HT-29 (cell line): ENCODE measurements at places on chromosomes 2 and 18.

GRCh38 chr2:64300066-64300465 is 153.9 kb upstream of the LGALSL start:
- no peak for DNase-seq

- DNase-seq: no peak
Observed at GRCh38 chr18:2534906-2535305, 36.4 kb downstream of the METTL4 start.

DNA sequence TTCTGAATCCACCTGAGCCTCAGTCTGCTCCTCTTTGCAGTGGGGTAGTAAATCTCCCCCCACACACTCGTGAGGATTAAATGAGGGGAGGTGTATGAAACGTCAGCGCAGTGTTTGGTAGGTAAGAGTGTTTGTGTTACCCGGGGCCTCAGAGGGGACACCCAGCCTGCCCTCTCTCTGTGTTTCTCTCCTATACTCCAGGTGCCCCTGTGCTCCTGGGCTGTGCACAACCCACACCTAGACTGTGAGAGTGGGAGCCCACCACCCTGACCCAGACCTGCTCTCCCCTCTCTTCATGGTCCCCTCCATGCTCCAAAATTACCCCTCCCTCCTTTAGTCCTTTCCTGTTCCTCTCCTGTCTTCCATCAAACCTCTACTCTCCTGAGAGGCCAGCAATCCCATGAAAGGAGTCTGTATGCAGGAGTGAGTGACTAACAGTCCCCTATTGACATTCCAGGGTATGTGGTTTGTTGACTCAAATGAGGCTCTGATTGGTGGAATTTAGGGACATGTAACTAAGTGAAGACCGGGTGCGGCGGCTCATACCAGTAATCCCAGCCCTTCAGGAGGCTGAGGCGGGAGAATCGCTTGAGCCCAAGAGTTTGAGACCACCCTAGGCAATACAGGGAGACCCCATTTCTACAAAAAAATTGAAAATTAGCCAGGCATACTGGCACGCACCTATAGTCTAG is 10.4 kb downstream of the CIB4 start:
- DNase-seq: no peak

GRCh38 chr2:34012715-34013302 is 413.7 kb upstream of the FAM98A start:
- DNase-seq: peak; percentile 63

- no peak for DNase-seq
Observed at GRCh38 chr2:17611036-17611435, 70.5 kb downstream of the VSNL1 start.

- DNase-seq: no peak
Observed at GRCh38 chr2:64067326-64067725, 48.1 kb upstream of the VPS54 start.

DNA sequence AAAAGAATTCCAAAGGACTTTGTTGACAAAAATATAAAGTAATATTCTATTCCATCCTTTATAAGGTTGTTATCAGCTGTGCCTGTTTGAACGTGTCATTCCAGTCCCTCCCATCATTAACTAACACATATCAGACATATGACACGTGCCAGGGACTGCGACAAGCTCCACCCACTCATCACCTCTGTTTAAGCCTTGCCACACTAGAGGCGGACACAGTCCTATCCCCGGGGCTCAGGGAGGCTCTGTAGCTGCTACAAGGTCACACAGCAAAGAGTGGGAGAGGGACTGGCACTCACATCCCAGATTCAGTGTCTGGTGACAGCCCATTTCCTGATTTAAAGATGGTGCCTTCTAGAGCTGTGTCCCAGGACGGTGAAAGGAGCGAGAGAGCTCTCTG is 30.0 kb downstream of the TBC1D8 start:
- no peak for DNase-seq

DNA sequence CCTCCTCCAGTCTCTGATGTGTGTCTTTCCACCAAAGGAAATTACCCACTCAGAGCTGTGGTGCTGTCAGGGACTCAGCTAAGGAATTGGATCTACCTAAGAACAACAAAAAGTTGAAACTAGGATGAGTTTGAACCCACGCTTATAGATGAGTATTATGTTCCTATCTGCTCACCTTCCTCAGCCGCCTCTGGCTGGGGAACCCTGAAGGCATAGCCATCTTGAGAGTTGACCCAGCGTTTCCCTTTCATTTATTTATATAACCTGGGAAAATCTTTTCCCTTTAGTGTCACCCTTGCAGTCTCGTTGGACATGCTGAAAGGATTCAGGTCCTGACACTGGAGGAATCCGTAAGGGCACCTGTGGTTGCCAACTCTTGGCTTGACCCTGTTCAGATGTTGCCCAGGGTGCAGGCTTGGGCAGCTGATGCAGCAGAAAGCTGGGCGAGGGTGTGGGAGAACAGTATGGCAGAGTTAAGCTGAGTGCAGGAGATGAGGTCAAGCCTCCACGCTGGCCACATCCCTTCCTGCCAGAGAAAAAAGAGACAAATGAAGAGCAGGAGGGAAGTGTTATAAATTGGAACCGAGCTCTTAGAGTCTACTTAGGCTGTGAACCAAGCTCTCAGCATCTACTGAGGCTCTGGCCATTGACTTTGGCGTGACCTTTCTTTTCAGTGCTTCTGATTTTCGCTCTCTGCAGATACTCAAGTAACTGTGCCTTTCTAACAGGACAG is 1.9 kb downstream of the CDH20 start:
- no peak for DNase-seq

GRCh38 chr2:43210467-43211303 is 15.7 kb downstream of the ZFP36L2 start:
- peak; percentile 72 for DNase-seq

DNA sequence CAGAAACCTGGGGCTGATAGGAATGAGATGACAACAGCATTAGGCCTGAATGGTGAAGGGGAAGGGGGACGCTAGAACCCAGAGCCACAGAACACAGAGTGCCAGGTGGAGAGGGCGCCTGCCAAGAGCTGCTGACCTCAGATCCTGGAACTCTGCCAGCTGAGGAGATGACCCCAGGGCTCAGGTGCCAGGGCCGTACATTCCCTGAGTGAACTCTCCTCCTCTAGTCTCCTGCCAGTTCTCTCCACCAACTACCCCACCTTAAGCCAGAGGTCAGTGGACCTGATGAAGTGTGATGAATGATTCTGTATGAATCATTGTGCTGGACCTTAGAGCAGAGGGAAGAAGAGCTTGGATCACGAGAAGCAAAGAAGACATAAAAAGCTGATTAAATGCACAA is 1582.2 kb upstream of the ACVR2A start:
- no peak for DNase-seq

DNA sequence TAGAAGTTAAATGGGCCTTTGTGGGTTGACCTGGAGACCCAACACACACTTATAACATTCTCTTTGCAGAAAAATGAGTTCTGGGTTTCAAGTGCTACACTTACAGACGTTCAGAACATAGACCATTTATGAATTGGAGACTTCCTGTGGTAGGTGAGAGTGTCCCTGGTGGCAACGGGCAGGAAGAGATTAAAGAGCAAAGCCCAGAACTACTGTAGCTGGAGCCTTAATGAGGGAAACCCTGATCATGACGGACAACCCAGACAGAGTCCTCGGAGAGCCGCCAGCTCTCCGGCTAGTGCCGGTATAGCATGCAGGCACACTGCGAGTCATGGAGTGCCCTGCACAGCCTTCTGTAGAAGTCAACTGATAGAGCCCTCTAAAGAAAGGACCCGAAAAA is 44.5 kb upstream of the RMDN2 start:
- DNase-seq: peak; percentile 16

DNA sequence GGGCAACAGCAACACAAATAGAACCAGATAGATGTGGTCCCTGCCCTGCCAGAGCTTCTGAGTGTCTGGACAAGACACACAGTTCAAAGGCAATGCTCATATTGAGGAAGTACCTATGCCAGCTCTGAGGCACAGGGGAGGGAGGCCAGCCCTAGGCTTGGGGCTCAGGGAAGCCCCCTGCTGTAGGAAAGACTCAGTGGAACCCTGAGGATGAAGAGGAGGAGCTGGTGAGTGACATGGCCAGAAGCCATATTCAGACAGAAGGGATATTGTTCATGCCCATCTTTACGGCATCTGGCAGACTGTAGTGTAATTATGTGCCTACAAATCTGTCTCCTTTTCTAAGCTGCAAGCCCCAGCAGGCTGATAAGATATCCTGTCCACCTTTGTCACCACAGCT is 8.8 kb downstream of the SIGLEC15 start:
- DNase-seq: no peak

GRCh38 chr2:54149638-54150441 is 34.4 kb downstream of the ACYP2 start:
- DNase-seq: no peak

GRCh38 chr2:113136828-113137775 is 9.7 kb downstream of the IL1RN start:
- DNase-seq: peak; percentile 81

DNA sequence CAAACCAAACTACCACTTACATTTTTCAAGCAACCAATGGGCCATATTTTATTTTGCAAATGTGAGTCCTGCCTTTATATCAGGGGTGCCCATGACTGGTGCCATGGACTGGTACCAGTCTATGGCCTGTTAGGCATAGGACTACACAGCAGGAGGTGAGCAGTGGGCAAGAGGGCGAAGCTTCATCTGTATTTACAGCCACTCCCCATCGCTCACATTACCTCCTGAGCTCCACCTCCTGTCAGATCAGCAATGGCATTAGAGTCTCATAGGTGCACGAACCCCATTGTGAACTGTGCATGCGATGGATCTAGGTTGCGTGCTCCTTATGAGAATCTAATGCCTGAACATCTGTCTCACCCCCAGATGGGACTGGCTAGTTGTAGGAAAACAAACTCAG is 53.6 kb downstream of the CCDC68 start:
- no peak for DNase-seq

GRCh38 chr2:14654835-14655282 is 22.3 kb downstream of the LRATD1 start:
- DNase-seq: no peak

- DNase-seq: no peak
Observed at GRCh38 chr2:152415231-152415642, 80.3 kb downstream of the FMNL2 start.

DNA sequence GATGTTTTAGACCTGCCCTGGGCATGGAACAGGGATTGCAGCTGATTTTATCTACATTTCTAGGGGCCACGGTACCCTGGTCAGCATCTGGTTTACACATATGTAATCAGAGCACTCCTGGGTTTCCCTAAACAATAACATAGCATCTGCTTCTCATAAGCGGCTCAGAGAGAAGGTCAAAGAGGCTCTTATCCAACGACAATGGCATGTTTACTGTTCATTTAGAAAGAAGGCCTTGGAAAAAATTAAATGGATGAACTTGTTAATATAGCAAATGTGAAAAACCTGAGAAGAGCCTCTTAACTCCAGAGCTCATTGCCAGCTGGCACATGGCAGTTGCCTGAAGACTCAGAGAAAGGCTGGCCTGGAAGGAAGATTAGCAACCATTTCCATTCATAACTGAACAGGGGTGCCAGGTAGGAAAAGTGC is 202.8 kb upstream of the THUMPD2 start:
- no peak for DNase-seq

DNA sequence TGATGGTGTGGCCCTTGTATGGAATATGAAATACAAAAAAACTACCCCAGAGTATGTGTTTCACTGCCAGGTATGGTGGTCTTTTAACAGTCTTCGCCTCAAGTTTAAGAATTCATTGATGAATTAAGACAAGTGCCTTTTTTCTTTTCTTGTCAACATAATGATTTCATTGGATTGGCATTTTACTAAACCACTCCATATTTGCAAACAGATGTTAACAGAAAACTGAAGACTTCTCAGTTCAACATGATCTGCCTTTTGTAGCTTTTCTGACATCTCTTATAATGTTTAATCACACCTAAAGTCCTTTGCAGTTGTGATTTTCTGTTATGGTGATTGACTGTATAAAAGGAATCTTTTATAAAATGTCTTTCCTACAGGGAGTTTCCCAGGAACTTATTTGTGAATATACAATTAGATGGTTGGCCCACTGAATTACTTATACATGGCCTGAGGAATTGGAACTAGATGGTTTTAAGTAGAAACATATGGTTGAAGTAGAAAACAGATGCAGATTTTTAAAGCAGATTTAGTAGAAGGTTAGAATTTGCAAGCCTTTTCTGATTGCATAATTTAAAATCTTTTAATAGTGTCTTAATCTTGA is 39.7 kb downstream of the DYNC1I2 start:
- no peak for DNase-seq

GRCh38 chr2:48532824-48533223 is 2.9 kb downstream of the STON1 start:
- DNase-seq: no peak

- peak; percentile 59 for DNase-seq
Observed at GRCh38 chr2:45649858-45650811, 1.3 kb upstream of the PRKCE start.

DNA sequence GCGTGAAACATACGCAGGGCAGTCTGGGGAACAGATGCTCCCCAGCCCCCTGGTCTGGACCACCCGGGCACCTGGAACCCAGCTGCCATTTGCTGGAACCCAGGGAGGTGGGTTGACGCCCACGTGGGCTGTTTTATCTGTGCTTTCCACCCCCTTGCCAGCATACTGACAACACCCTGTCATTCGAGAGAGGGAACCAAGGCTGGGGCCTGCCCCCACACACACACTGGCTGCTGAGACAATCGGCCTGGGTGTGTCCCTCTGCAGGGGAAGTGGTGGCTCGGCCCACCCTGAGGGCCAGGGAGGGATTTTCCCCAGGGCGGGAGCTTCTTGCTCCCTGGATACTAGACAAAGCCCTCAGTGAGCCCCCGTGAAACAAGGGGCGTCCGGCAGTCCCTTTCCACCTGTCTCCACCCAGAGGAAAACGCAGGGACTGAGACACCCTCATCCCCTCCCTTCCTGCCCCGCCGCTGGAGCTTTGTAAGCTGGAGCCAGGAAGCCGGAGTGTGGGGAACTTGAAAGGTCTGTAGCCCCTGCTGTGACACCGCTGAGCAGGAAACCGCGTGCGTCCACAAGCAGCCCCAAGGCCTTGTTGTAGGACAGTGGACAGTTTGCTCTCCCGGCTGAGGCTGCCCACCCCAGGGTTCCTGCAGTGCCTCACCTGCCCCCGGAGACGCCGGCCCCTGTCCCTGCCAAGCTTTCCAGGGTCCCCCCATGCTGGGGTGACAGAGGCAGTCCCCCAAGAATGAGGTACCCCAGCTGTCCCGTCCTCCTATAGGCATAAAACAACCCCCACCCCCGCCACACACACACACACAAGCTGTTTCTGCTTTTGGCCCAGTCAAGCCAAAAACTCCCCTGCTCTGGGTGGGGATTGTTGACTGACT is 14.1 kb upstream of the KLF11 start:
- no peak for DNase-seq

GRCh38 chr2:162686336-162686735 is 152.2 kb downstream of the KCNH7 start:
- DNase-seq: no peak

- peak; percentile 2 for DNase-seq
Observed at GRCh38 chr18:26963292-26963691, 97.8 kb upstream of the AQP4 start.

GRCh38 chr2:227748079-227748478 is 2.4 kb downstream of the SCYGR8 start:
- peak; percentile 53 for DNase-seq
